Astrocyte of the spinal cord (primary cell): ENCODE measurements at places on chromosomes 13 and 19.

- DNase-seq = no peak
Measured at GRCh38 chr19:46035986-46036743, 4.6 kb downstream of the IGFL4 start.

GRCh38 chr19:41621654-41622053, 5.2 kb downstream of the CEACAM4 start:
- no peak for DNase-seq

GRCh38 chr13:80386002-80386401, 45.1 kb upstream of the SPRY2 start:
- no peak for DNase-seq

DNA sequence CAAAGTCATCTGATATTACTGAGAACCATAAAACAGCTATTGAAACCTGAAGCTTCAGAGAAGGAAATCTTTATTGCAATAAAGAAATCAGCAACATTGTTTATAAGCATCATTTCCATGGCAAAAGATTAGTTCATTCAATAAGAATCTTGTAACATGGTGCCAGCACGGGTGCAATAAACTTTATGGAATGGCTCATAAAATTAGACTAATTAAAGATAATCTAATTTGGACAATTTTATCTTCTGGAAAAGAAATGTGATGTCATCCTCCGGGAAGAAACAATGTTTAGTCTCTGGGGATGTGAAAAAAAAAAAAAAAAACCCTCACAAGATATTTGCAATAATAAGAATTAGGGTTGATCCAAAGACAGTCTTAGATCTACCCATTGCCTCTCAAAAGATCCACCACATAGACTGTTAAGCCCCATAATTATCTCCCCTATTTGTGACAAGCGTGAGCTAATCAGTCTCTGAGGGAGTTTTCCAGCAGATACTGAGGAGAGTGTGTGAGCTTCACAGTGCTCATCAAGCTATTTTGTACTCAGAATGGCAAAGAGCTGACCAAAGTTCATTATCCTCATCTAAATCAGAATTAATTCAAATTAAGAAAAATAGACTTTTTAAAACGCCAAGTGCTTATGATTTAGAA, 297.0 kb upstream of the EDNRB start:
- no peak for DNase-seq

GRCh38 chr19:2798733-2799132, 13.4 kb downstream of the THOP1 start:
- DNase-seq = no peak

- no peak for DNase-seq
Measured at GRCh38 chr13:27600711-27601110, 19.6 kb downstream of the LNX2 start.

- DNase-seq = no peak
Measured at GRCh38 chr13:112182251-112182650, 115.3 kb downstream of the SOX1 start.

GRCh38 chr13:82867284-82867683, 1015.0 kb downstream of the SLITRK1 start:
- no peak for DNase-seq

GRCh38 chr13:53642306-53642705, 613.7 kb downstream of the OLFM4 start:
- no peak for DNase-seq

DNA sequence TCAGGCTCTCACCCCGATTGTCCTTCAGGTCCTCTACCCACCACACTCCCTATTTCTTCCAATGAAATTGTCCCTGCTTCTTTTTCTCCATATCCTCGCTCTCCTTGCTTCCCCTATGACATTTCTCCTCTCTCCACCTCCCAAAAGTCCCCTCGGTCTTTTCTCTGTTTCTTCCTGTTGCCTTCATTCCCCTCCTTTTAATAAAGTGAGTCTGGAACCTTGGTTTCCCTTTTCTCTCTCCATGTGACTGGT, 676 bp upstream of the ZNF574 start:
- no peak for DNase-seq

DNA sequence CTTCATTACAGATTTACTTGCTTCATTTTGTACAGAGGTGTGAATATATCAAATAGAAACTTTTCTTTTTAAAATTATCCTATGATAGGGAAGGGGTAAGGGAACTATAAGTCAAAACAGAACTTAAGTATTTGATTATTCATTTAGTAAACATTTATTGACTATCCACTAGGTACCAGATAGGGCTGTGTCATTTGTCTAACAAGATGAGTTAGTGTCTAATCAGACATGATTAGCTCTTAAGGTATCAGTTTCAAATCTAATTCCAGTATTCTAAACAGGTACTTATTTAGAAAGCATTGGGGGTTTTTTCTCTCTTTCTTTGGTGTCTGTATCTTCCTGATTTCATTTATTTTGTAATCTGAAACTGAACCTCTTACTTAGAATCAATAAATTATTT, 32.2 kb downstream of the CDADC1 start:
- DNase-seq = no peak

- DNase-seq = no peak
Measured at GRCh38 chr13:61795580-61795979, 379.9 kb upstream of the PCDH20 start.

DNA sequence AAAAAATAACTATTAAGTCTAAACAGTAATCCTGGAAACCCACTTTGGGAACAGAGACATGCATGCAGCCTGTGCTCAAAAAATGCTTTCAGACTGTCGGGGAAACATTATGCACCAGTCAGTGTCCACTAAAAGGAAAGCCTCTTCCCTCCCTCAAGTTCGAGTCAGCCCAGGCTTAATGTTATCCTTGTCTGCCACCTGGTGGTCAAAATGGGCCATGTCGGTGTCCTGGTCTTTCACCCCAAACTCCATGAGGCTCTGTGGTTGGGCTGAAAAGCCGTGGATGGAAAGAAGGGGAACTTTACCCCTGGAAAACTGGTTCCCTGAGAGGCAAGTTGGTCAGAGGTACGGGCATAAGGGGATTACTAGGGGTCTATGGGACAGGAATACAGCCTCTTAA, 88.4 kb upstream of the ZNF492 start:
- no peak for DNase-seq

GRCh38 chr13:77298426-77298825, 28.5 kb downstream of the MYCBP2 start:
- no peak for DNase-seq

- no peak for DNase-seq
Measured at GRCh38 chr13:95207769-95208366, 93.4 kb downstream of the ABCC4 start.

DNA sequence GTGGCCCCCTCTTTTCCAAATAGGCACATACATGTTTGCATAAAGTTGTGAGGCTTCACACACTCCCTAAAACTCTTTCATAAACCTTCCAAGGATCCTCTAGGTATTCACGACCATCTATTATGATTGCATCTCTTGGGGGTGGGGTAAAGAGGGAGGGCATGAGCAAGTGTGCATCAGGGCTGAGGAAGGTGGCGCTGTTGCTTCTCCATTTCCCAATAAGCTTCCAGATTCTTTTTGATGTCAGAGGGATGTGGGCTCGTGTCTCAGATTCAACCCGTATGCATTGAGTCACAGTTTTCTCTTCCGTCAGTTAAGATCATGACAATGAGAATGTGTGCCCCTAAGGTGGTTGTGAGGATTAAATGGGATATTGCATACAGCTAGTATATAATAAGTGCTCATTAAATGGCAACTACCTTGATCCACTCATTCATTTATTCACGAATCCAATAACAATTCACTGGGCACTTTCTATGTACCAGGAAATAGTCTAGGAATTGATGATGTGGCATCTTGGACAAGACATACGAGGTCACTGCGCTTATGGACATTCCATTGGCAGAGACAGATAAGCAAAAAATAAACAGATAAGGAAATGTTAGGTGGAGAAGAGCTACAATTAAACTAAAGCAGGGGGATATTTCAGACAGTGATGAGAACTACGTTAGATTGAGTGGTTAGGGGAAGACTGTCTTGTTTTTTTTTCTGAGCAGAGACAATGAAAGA, 10.3 kb downstream of the CYP2B6 start:
- no peak for DNase-seq

DNA sequence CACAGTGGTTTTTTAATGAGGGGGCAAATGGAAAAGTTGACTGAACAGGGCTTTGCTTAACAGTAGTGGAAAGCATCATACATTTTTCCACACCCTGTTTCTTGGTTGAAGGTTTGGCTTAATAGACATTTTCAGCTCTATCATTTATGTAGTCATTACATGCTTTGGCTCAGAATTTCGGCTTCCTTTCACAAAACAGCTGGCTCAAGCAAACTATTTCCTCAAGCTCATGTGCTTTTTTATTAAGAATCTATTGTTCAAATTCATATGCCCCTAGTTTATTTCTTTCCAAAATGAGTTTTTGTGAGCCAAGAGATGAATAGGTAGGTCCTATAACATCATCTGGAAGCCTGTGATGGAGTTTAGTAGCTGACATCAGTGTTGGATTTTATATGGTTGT, 113.8 kb downstream of the SLITRK6 start:
- DNase-seq = no peak

- peak; percentile 97 for DNase-seq
Measured at GRCh38 chr19:19821366-19821951, at the start of gene ZNF506. Gene ZNF506 (minus strand): TSS chr19:19821750. CDS start chr19:19821603, 147 bp downstream.

- DNase-seq = peak; percentile 73
Measured at GRCh38 chr19:16283210-16284061, 41.2 kb upstream of the KLF2 start.

GRCh38 chr13:95623141-95623540, 21.4 kb downstream of the DZIP1 start:
- no peak for DNase-seq

DNA sequence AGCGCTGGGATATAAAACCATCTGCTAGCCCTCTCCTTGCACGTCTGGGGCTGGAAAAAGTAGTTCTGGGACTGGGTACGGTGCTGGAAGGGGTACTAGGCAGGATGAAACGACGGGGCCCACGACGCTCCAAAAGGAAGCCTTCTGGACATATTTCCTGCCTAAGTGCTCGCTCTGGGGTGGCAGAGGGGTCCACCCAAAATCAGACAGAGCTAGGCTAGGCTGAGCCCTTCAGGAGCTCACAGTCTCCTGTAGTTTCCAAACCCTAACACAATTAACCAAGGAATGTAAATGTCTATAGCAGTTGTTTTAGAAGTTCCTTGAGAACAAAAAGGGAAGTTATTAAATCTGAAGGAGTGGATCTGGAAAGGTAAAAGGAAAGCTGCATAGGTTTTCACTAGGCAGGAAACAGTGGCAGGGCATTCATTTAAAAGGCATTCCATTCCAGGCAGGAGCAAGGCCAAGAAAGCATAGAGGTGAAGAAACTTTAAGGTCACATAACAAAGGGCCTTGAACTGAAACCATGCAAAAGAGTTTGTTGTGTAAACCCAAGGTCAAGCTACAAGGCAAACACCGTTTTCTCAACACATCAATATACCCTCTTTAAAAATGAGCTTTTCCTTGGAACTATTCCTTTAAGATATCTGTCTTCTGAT, 634 bp upstream of the DIAPH3 start:
- no peak for DNase-seq

GRCh38 chr13:92838786-92839185, 387.8 kb upstream of the GPC6 start:
- DNase-seq = peak; percentile 95

DNA sequence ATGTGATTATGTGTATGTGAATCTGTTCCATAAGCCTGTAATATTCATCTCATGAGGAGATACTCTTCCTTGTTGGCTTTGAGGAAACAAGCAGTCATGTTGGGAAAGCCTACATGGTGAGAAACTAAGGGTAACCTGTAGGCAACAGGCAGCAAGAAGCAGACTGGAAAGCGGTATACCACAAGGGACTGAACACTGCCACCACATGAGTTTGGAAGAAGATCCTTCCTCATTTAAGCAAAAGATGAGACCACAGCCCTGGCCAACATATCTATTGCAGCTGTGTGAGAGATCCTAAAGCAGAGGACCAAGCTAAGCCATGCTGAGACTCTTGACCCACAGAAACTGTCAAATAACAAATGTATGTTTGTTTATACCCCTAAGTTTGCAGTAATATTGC, 134.8 kb downstream of the B3GLCT start:
- DNase-seq = no peak

DNA sequence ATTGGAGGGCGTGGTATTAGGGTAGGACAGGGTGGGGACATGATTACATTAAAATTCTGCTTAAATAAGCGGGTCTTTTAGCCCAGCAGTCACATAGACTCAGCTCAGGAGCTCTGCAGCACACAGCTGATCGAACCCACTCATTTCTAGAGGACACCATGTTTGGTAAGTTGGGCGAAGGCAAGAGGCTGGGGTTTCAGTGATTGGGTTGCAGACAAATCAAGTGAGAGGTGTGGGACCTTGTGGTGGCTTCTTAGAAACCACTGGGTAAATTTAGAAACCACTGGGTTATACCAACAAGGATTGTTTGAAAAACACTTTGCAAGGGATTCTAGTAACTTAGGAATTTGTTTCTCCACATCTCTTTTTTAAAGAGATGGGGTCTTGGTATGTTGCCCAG, at the start of gene LEUTX:
Gene LEUTX, plus strand, starts transcription at position 92 of the 400 bp plus-strand sequence. Its CDS starts 67 bp downstream, at position 159.
- DNase-seq = no peak

- DNase-seq = peak; percentile 38
Measured at GRCh38 chr19:52941941-52942385, 18.7 kb upstream of the ZNF888 start.

GRCh38 chr19:17424743-17425365, 5.0 kb downstream of the MVB12A start:
- DNase-seq = peak; percentile 48

DNA sequence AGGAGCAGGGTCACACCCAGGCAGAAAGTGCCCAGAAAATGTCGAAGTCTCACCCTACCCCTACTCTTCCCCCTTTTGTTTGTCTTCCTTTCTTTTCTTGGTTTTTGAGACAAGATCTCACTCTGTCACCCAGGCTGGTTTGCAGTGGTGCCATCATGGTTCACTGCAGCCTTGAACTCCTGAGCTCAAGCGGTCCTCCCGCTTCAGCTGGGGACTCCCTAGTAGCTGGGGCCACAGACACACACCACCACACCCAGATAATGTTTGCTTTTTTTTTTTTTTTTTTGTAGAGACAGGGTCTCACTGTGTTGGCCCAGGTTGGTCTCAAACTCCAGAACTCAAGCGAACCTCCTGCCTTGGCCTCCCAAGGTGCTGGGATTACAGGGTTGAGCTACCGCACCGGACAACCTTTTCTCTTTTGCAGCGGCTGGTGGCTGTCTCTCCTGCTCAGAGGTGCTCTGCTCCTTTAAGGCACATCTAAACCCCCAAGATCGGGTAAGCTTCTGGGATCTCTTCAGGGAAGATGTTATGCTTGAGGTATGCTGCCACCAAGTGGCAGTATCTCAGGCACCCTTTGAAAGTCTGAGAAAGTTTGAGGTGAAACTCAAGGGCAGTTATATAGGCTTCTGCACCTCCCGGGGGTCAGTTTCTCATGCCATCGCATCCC, 22.4 kb upstream of the EBI3 start:
- DNase-seq = peak; percentile 37

- no peak for DNase-seq
Measured at GRCh38 chr19:33640773-33641172, 19.0 kb downstream of the CHST8 start.

GRCh38 chr13:102325321-102325720, 76.5 kb downstream of the FGF14 start:
- DNase-seq = no peak

GRCh38 chr13:101881593-101881992, 429.1 kb downstream of the ITGBL1 start:
- DNase-seq = no peak

DNA sequence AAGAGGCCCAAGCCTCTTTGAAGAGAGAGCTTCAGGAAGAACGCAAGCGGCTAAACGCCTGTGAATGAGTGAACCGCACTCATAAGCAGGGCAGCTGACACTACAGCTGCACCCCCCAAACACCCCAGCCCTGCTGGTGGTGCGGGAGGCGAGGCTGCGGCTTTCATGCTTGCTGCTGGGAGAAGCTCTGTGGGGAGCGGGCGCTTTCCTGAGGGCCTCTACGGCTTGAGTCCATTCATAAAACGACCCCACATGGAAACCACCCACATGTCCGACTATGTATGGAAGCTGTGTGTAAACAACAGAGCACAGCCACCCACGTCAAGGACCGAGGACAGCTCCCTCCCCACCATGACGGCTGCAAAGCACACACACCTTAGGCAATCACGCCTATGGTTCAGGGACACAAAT, 5.5 kb downstream of the AP3D1 start:
- no peak for DNase-seq
